ENCODE measurements at places on chromosomes 2 and 18. TPM values are rescaled to one million over a fixed set of nuclear protein-coding genes. Genes with fewer than 3 reads are reported as not detected.

Gene HOXD4
- total RNA-seq, result 3.9 TPM

Gene FAM228A
- 0.46 TPM for total RNA-seq

Gene CYP27A1
- 24.9 TPM for total RNA-seq

Gene OSR1
- 0.32 TPM for total RNA-seq

Gene SMIM21
- not detected for total RNA-seq

Gene PCARE
- total RNA-seq, result not detected

Gene CNTNAP5
- not detected for total RNA-seq

Gene COL3A1
- total RNA-seq, result 177 TPM

Gene HOXD3
- total RNA-seq, result 15.3 TPM

Gene CERKL
- total RNA-seq, result 0.60 TPM

Gene TLX2
- not detected for total RNA-seq

Gene DSG1
- total RNA-seq, result not detected

Gene TBR1
- not detected for total RNA-seq

Gene VAMP5
- total RNA-seq, result 73.1 TPM

Gene EGR4
- not detected for total RNA-seq

Gene AFF3
- total RNA-seq, result 68.7 TPM

Gene CRYGD
- total RNA-seq, result not detected

Gene ZNF519
- total RNA-seq, result 13.9 TPM

Gene HOXD13
- not detected for total RNA-seq

Gene RIOK3
- 71.1 TPM for total RNA-seq

Gene ZNF532
- total RNA-seq, result 42.2 TPM

Gene KCNS3
- 1.5 TPM for total RNA-seq

Gene DLGAP1
- 6.0 TPM for total RNA-seq

Gene GPR35
- total RNA-seq, result 15.1 TPM

Gene SCN2A
- total RNA-seq, result 0.30 TPM

Gene NLRC4
- total RNA-seq, result 21.6 TPM

Gene NAT8
- total RNA-seq, result not detected

Gene PARD3B
- 27.8 TPM for total RNA-seq

Gene PPP1R1C
- total RNA-seq, result not detected

Gene POTEC
- total RNA-seq, result not detected

Gene FMNL2
- total RNA-seq, result 23.9 TPM

Gene SCN7A
- 1.4 TPM for total RNA-seq

Gene PSMA8
- total RNA-seq, result not detected

Gene FRZB
- 28.8 TPM for total RNA-seq

Data from spleen (tissue), 13 donors.